ENCODE measurements at places on chromosomes 2 and 18.

- DNase-seq: peak; percentile 97
Measured at GRCh38 chr2:96868555-96869280, 1.2 kb downstream of the SEMA4C start.

- no peak for DNase-seq
Measured at GRCh38 chr2:178796079-178796677, 11.0 kb downstream of the TTN start.

DNA sequence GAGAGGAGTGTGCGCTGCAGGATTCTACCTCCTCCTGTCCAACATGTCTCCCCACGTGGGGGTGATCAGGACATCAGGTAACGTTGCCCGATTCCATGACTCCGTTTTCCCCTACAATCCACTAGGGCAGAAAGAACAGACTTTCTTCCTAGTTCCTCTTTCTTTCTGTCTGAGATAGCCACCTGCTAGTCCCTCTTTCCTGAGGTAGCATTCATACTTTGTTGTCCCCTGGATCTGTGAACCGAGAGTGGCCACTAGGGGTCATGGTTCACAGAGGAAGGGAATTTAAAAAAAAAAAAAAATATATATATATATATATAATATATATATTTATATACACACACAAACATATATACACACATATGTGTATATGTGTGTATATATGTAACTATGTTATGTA, 210.0 kb upstream of the ZNF521 start:
- DNase-seq: no peak

- DNase-seq: no peak
Measured at GRCh38 chr2:233223059-233223894, 28.2 kb upstream of the ATG16L1 start.

GRCh38 chr2:98886066-98886554, 49.9 kb downstream of the CRACDL start:
- no peak for DNase-seq

DNA sequence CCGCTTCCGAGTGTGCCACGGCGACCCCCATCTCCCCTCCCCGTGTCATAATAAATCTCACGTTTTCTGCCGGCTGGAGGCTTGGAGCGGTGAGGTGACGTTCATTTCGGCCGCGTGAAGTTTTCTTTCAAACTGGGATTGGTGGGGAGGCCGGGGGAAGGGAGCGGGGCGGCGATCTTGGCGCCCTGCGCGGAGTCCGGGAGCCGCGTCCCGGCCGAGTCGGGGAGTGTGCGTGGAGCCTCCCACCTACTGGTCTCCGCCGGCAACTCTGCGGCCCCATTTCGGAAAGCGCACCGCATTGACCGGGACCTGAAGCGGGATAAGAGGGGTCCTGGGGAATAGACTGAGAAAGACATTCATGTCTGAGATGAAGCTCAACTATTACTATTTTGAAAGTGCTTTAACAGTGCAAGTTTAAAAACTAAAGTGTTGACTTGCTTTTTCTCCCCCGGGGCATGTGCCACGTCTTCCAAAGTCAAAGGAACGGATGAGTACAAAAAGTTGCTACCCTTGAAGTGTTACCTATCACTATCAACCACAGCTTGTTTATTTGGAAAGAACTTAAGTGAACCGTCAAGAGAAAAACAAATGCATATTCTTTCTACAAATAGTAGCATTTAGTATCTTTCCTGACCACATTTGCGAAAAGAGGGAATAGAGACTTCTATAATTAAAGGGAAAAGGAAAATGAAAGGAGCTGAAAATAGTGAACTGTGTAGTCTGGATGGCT, 818 bp upstream of the IKZF2 start:
- peak; percentile 37 for DNase-seq

DNA sequence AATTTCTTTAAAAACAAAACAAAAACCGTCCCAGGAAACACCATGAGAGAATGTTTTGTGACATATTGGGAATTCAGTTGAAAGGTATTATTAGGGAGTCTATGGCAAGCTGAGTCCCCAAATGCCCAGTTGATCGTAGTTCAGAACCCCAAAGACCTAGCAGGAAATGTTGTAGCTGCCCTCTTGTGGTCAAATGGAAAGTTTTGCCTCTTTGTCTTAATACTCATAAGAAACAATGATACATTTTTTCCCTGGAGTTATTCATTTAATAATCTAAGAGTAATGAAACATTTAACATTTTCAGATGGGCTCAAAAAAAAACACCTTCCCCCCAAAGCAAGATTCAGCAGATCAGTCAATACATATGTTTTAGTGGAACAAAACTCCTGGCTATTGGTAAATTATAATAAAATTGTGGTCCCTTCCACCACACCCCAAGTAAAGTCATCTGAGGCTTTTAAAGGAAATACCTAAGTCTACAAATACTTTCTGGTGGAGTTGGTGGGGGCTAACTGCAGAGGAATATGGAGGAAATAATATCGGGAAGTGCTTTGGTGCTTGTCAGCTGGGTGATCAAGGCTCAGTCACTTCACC, 37.8 kb upstream of the EFEMP1 start:
- peak; percentile 15 for DNase-seq

DNA sequence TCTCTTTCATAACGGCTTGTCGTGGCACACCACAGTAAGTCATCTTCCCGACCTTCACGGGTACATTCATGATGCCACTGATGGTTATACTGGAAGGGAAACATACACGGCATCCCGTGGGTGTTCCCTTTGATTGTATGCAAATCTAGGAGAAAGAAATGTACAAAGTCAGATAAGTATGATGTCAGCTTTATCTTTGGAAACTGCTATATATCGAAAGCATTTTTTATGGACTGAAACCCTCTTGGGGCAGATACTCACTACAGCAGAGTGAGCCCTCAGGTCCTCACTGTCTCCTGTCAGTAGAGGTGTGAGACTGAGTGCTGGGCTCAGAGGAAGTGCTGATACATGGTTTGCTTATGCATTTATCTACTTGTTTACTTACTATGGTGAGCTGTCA, 20.4 kb downstream of the PLA2R1 start:
- no peak for DNase-seq

DNA sequence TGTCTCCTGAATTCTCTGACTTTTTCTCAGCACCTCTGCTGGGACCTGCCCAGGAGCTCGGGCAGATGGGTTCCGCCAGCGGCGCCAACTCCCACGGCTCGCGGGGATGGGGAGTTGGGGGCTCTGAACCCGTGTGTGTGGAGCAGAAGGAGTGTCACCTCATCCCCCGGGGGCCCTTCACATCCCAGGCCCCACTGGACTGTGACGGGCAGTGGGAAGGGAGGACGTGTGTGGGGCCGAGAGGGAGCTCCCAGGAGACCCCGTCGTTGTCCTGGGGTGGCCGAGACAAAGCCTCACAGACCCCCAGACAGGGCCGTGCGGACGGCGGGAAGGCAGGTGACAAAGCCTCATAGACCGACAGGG, 130.0 kb upstream of the CTDP1 start:
- no peak for DNase-seq

DNA sequence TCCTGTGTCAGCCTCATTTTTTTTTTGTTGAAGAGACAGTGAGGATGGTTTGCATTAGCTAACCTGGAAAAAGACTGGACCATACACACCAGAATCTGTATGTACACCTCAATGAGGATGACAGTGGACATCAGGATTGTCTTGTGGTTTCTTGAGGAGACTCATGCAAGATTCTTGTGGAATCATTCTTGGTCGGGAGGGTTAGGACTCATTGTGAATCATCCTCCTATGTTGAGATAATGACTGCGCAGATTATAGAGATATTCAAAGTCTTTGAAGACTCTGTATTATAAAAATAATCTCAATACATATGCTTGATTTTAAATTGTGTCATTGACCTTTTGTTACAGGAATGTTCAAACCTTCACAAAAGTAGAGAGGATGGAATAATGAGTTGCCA, 49.1 kb upstream of the DOCK10 start:
- DNase-seq: no peak

DNA sequence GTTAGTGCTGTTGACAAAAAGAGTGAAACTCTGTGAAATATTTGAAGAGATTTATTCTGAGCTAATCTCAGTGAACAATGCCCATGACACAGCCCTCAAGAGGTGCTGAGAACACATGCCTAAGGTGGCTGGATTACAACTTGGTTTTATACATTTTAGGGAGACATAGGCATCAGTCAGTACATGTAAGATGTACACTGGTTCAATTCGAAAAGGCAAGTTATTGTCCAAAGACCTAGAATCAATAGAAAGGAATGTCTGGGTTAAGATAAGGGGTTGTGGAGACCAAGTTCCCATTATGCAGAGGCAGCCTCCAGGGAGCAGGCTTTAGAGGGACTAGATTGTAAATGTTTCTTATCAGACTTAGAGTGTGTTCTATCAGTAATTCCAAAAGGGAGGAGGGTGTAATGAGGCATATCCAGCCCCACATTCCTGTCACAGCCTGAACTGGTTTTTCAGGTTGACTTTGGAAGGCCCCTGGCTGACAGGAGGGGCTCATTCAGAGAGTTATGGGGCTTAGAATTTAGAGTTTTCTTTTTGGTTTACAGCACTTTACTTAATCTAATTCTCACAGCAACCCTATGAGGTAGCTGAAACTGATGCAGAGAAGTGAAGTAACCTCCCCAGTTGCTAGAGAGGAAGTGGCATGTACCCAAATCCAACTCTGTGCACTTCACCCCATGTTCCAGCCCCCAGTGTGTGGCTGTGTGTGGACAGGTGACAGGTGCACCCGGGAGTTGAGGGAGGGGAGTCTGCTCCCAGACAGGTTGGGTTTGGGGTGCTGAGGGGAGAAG, 28.3 kb upstream of the ASAP2 start:
- DNase-seq: no peak

DNA sequence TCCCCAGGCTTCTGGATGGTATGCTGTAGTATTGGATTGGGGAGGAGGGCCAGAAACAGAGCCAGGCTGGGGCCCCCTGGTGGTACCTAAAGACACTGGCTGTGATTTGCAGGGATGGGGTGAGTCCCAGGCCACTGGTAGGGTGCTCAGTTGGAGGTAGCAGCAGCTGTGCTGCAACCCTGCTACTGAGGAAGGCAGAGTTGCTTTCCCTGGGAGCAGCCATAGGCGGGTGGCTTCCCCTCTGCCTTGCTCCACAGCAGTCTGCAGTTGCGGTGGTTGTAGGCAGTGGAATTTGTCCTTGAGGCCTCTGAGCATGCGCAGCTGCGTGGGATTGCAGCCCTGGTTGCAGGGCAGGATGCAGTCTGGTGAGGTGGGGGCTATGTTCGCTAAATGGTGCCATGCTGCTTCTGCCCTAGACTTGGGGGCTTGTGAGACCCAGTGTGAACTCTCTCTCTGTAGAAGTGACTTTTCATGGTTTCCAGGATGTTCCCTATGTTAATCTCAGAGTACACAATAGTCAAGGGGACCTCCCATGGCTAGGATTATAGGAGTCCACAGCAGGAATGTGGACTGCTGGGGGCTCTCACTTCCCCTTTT, 443.5 kb downstream of the XIRP2 start:
- peak; percentile 13 for DNase-seq

DNA sequence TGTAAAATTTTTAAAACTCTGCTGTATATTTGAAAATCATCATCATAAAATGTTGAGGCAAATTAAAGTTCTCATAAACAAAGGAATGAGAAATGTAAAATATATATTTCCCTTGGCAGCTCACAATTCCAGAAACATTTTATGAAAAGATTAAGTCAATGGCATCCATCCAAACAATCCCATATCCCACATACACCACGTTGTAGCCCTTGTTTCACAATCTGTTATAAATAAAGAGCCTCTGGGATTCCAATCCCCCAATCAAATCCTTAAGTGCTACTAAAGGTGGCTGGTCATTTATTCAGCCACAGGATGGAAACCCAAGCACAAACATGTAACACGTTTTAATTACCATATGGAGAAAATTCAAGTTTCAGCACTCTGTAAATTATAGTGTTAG, 51.7 kb downstream of the GFPT1 start:
- DNase-seq: no peak

GRCh38 chr18:32261003-32261402, 71.2 kb downstream of the MEP1B start:
- no peak for DNase-seq

GRCh38 chr2:241009601-241010530, 11.4 kb downstream of the SNED1 start:
- DNase-seq: no peak

DNA sequence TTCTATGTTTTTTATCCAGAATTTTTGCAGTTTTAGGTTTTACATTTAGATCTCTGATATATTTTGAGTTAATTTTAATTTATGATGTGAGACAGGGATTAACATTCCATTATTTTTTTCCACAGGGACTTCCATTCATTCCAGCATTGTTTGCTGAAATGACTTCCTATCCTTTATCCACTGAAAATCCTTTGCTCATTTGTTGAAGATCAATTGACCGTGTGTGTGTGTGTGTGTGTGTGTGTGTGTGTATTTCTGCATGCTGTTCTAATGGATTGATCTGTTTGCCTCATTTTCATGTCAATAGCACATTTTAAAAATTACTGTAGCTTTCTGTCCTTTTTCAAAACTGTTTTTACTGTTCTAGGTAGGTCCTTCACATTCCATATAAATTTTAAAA, 480.3 kb downstream of the DSC3 start:
- no peak for DNase-seq

- no peak for DNase-seq
Measured at GRCh38 chr2:182191061-182191460, 205.4 kb downstream of the PPP1R1C start.

GRCh38 chr2:62455957-62456692, 49.9 kb downstream of the TMEM17 start:
- DNase-seq: no peak

DNA sequence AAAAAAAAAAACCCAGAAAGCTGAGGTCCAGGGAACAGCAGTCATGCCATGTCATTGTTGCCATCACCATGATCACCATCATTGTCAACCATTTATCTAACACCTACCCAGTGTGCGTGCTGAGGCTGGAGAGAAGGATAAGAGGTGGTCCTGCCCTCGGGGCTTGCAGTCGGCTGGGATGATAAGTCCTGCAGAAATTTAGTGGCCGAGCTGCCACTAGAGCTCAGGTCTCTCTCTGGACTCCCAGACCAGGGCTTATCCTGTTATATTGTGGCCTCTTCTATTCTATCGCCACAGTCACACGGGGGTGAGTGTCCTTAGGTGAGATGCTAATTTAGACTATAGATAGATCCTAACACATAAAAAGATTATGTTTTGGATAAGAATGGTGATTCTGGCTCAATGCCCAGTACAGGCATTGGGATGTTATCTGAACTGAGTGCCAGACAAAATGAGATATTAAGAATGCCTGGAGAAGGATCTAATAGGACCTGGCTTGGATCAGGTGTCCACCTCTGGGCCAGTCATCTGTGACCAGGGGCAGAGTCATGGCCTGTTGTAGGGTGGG, 43.2 kb upstream of the YWHAQ start:
- DNase-seq: no peak

DNA sequence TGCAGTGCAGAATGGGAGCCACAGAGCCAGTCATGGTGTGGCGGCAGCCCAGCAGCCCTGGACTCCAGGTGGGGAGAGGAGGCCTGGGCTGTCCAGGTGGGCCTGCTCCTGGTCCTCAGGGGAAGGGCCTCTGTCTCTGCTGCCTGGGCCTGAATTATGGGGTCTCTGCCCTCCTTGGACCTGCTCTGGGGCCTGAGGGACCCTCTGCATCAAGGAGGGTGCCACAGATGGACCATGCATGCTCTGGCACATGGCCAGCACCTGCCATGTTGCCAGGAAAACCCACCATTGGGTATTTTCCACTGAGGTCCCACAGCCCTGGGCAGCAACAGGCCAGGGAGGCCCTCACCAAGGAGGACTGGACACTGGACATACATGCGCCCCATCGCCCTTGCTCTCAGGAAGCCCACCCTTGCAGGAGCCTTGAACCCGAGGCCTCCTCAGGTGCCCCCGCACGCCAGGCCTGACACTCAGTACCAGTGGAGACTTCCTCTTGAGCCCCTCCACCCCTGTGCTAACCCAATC, 107.1 kb downstream of the NDUFA10 start:
- DNase-seq: no peak

GRCh38 chr18:53018791-53019190, 678.8 kb downstream of the DCC start:
- DNase-seq: no peak

GRCh38 chr2:240280621-240281020, 140.2 kb upstream of the OTOS start:
- no peak for DNase-seq
